Right renal cortex interstitium (tissue), 3 donors: ENCODE measurements at places on chromosomes 2 and 18. TPM values are rescaled to one million over a fixed set of nuclear protein-coding genes. Genes with fewer than 3 reads are reported as not detected.

Gene PKDCC
- polyA plus RNA-seq: 363 TPM

Gene GAREM1
- 34.8 TPM for polyA plus RNA-seq

Gene HOXD12
- polyA plus RNA-seq: 0.28 TPM

Gene GDF7
- polyA plus RNA-seq: 4.0 TPM

Gene CKAP2L
- polyA plus RNA-seq: 16.4 TPM

DNA sequence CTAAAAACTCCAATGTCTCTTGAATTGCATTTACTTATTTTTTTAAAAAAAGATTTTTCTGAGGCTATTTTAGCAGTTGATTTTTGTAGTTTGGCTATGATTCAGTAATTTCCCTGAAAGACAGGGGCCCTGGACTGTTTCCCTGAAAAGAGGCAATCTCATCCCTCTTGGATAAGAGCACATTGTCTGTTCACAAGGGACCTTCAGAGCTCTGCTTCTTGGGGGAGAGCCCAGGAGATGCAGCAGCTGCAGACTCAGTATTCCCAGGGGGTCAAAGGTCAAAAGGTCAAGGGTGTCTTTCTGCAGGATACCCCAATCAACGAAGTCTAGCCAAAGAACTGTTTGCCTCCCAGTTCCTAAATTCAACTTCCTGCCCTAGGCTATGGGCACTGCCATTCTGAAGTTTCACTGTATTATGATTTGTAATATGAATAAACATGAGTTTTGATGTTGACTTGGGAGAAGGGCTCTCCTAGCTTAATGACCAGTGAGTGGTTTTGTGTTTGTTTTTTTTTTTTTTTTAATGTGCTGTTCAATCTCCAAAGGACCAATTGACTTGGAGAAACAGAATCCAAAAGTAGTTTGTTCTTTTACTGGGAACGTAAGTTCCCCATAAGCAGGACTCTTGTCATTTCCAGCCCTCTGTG, 157.0 kb upstream of the SERPINE2 start:
- no peak for DNase-seq

DNA sequence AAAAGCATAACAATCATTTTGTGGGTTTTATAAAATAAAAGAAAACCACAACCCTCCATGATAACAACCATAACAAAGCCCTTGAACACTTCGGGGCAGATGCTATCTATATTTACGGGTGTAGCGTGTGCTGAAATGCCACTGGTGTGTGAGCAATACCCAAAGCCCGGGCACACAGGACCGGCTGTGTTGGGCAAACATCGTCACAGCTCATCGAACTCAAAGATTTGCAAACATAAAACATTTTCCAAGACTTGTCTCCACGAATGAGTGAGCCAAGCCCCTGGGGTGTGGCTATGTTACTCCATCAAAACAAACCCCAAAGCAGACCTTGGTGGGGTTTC, 290.2 kb downstream of the LPIN1 start:
- DNase-seq: no peak

DNA sequence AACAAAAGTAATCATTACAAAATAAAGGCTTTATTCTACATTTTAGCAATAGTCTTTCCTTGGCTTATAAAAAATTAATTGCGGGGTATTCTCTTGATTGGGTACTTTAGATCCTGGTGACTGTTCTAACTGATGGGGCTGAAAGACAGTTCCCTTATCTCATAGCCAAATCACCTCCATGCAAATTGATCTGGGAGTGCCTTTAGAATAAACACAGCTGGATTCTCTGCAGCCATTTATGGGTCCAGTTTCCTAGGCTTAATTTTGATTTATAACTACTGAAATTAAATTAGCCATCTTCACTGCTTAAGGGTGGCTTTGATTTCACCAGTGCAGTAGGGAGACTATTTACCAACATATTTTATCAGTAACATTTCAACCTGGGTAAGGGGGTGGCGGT, 337.1 kb downstream of the NRXN1 start:
- DNase-seq: no peak

DNA sequence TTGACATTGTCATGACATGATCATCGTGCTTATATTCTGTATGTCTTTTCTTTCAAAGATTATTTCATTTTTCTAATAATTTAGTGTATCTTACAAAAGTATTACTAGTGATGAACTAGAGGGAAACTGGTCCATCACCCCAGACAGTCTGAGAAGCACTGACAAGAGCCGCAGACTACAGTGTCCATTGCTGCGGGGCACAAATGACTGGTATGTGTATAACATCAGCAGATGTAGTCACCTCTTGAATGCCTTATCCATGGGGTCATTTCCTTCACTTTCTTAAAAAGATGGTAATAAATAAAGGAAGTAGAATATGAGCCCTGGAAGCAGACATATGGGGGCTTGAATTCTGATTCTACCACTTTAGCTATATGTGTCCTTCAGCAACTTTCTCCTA, 29.6 kb downstream of the NEMP2 start:
- no peak for DNase-seq

GRCh38 chr18:25055076-25055475, 296.9 kb downstream of the ZNF521 start:
- no peak for DNase-seq

GRCh38 chr2:74301262-74301661, 42.0 kb downstream of the SLC4A5 start:
- no peak for DNase-seq

DNA sequence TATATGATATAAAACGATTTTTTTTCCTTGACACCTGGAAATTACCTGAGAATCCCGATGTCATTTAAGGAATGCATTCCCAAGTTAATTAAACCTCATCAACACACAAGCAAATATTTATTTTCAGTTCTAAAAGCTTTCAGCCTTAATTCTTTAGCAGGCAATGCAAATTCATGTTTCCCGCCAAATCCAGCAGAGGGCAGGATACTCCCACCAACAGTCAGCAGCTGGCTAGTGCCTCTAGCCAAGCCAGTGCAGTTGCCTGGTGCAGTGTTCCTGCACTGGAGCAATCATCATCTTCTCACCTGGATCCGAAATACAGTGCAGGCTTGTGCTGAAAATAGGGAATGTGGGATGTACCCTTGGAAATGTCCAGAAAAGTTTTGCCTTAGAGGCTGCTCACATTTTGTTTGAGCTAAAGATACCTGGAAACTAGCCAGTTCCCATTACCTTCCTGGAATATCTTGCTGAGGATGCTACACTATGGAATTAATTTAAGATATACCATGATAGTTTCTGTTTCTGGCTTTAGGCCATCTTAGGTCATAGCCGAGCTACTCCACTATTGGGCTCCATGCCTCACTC, 48.4 kb upstream of the CYTIP start:
- DNase-seq: peak; percentile 38

DNA sequence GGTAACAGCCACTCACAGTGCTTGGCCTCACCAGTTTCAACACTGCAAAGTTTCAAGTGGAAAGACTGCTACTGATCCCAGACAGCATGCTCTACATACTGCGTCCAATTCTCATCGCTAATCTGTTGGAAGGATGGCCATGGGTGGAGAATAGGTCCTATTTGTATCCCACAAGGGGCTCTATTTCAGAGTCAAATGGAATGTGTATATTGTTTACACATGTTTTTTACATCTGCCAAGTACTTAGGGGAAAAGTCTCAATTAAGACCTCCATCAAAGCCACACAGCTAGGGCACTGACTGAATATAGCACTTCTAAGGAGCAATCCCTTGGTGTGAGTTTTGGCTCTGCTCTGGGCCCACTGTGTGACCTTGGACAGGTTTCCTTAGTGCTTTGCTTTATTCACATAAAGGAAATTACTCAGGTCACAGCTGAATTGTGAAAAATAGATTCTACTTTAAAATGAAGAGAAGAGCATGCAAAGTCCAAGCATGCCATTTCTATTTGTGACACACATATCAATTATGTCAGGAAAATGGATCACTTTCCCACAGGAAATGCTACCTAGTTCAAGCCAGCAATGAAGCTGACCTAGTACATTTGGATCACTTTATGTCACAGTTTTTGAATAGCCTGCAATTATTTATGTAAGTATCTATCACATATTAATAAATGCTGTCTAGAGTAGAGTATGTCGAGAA, 112.9 kb upstream of the STK17B start:
- DNase-seq: no peak

DNA sequence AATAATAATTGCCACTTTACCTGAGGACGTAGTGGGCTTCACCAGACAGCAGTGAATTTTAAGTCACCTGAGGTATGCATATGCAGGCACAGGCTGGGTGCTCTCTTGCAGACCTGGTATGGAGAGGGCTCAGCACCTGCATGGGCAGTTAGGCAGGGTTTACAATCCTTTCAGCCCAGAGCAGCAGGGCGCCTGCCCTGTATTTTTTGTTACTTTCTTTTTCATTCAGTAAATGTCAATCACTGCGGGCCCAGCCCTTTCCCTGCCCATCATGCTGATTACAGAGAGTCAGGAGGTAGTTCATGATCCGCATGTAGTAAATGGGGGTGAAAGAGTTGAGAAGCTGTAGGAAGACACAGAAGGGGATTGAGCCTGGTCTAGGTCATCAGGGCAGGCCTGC, 147.0 kb upstream of the ALPP start:
- no peak for DNase-seq

DNA sequence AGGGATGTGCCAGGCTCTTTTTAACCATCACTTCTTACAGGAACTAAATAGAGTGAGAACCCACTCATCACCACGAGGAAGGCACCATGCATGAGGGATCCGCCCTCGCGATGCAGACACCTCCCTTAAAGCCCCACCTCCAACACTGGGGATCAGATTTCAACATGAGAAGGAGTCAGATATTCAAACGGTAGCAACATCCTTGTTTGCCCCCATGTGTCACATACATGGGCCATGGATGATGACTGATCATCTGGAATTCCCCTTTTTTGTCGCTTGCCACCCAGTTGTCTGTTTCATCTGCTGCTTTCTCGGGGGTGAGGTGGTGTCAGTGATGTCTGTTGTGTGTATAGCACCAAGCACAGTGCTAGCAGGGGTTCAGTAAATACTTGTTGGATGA, 57.9 kb downstream of the NCK2 start:
- no peak for DNase-seq

- no peak for DNase-seq
Measured at GRCh38 chr18:36663312-36663711, 165.5 kb downstream of the TPGS2 start.

GRCh38 chr2:66273933-66274490, 160.9 kb upstream of the MEIS1 start:
- DNase-seq: no peak

DNA sequence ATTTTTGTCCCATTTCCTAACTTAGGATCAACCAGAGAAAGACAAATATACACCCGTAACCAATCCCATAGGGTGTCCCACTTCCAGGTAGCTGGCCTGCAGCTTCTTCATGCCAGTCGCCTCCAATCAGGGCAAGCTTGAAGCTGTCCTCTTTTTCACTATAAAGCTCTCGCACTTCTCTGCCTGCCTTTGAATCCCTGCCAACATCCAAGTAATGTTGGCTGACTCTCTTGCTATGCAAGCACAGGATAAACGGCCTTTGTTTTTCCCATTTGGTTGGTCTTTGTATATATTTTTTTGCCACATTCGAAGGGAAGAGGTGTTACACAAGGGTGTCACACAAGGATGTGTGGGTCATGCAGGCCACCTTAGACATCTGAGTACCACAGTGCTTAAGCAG, 388.8 kb downstream of the CBLN2 start:
- no peak for DNase-seq

DNA sequence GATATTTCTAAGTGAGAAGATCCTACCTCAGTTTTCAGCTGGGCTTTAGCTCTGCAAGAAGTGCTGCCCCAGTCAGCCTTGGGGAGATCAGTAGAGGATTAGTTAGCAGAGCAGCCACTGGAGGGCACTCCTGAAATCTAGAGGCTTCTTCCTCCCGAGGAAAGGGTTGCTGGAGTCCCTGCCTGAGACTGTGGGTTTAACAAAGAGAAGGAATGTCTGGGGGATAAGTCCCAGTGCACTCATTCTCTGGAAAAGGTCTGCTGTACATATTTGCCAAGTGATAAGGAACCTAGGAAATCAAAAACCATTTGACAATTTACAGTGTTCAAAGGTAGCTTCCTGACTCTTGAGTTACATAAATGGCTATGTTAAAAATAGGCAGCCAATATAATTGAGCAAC, 207.2 kb downstream of the SLC8A1 start:
- no peak for DNase-seq

GRCh38 chr2:239109041-239109927, 261.4 kb downstream of the TWIST2 start:
- no peak for DNase-seq

- no peak for DNase-seq
Measured at GRCh38 chr2:195675783-195676427, 18.9 kb downstream of the SLC39A10 start.

DNA sequence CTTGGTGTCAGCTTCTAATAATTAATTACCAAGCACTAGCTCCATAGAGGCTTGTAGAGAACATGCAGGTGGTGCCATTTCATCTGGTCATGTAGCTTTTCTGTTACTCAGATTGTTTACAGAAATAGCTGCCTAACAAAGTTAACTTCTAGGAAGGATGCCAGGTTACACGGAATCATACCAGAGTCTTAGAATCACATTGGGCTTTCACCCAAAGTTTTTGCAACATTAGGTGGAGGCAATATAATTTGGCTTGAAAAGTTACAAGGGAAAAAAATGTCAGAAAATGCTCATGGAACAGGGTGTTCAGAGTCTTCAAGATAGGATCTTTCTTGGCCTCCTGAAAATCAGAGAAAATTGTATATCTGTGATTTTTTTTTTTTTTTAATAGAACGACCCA, 135.6 kb downstream of the ARHGAP15 start:
- DNase-seq: no peak

DNA sequence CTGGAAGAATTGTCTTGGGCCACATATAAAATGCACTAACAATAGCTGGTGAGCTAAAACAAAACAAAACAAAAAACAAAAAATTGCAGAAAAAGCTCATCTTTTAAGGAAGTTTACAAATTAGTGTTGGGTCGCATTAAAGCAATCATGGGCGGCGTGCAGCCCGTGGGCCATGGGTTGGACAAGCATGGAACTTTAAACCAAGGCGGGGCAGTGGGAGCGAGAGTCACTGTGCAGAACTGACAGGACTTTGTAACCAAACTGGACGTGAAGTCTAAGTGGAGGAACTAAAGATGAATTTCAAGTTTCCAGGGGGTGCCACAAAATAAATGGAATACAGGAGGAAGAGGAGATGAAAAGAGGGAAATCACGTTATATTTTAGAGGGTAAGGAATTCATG, 80.7 kb downstream of the PSMG2 start:
- no peak for DNase-seq

- DNase-seq: no peak
Measured at GRCh38 chr2:68134120-68134519, 23.6 kb upstream of the PNO1 start.

DNA sequence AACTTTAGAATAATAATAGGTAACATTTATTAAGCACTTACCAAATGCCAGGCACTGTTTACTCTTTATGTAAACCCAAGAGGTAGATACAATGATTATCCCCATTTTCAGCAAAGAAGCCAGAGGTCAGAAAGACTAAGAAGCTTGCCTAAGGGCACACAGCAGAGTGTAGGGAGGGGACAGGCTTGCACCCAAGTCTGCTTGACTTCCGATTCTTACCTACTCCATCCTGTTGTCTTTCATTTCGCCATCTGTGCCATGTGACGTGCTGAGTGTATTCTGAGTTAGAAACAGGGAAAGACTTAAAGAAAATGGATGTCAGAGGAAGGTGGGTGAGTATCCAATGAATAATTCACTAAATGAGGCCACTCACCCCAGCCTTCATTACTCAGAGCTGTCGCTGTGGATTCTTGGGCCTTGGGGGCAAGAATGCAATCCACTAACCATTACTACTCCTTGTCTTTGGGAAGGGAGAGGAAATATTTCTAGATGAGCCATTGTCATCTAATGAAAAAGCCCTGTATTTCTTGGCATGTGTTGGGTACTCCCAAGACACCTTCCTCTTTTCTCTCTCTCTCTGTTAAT, 76.4 kb upstream of the BCL11A start:
- no peak for DNase-seq
